ENCODE measurements at places on chromosomes 7 and 10. TPM values are rescaled to one million over a fixed set of nuclear protein-coding genes. Genes with fewer than 3 reads are reported as not detected.

The CYP26C1 gene
- total RNA-seq: 0.23 TPM

The CCM2 gene
- 26.1 TPM for total RNA-seq

The AUTS2 gene
- total RNA-seq: 82.1 TPM

The POLR2J2 gene
- total RNA-seq: 5.3 TPM

The CCDC126 gene
- 47.7 TPM for total RNA-seq

The ORAI2 gene
- total RNA-seq: 45.4 TPM

The ANXA8 gene
- not detected for total RNA-seq

The NODAL gene
- total RNA-seq: 3.5 TPM

The ACSM6 gene
- not detected for total RNA-seq

The SPDYE2 gene
- 0.23 TPM for total RNA-seq

The ZNF365 gene
- 19.8 TPM for total RNA-seq

The ZNF277 gene
- 53.5 TPM for total RNA-seq

The GPR15LG gene
- total RNA-seq: not detected

The STEAP4 gene
- 0.23 TPM for total RNA-seq

The OR2F1 gene
- total RNA-seq: not detected

The VIM gene
- 259 TPM for total RNA-seq

The SYPL1 gene
- 21.9 TPM for total RNA-seq
